COR-L47 (cell line): ENCODE measurements at places on chromosomes 7 and 10.

DNA sequence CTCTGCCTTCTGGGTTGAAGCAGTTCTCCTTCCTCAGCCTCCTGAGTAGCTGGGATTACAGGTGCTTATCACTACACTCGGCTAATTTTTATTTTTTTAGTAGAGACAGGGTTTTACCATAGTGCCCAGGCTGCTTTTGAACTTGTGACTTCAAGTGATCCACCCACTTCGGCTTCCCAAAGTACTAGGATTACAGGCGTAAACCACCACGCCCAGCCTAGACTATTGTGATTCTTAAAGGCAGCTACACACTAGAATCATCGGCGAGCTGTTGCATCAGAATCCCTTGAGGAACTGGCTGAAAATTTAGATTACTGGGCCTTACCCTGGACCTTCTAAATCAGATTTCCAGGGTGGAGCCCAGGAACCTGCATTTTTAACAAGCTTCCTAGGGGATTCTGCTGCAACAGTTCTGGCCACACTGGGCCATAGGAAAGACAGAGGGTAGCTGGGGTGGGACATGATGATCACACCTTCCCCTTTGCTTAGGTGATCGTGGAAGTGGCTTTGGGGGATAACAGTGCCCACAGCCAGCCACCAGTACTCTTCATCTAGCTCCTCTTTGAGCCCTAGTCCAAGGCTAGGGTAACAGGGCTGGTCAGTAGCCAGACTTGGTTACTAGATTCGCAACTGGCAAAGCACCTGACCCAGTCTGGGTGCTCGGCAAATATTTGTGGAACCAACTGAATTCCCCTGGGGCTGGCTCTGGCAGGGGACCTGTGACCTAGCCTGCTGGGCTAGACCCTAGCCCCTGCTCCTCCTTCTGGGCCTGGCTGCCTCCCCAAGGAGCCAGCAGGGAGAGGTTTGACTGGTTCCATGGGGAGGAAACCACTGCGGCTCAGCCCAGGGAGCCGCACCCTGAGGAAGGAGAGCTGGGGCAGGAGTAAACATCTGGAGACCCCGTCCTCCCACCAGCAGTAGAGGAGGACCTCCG is 67.1 kb upstream of the DUSP5 start:
- no peak for DNase-seq

GRCh38 chr10:124072541-124072940 is 20.9 kb downstream of the CHST15 start:
- DNase-seq: no peak

DNA sequence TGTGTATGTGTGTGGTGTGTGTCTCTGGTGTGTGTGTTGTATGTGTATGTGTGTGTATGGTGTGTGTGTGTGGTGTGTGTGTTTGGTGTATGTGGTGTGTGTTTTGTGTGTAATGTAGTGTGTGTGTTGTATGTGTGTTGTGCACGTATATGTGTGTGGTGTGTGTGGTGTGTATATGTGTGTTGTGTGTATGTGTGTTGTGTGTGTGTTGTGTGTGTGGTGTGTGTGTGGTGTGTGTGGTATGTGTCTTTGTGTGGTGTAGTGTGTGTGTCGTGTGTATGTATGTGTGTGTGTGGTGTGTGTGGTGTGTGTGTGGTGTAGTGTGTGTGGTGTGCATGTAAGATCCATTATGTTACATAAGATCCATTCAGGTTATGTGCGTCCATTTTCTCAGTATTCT is 21.9 kb upstream of the VIPR2 start:
- no peak for DNase-seq

- no peak for DNase-seq
Measured at GRCh38 chr7:132964876-132965275, 117.0 kb downstream of the CHCHD3 start.

DNA sequence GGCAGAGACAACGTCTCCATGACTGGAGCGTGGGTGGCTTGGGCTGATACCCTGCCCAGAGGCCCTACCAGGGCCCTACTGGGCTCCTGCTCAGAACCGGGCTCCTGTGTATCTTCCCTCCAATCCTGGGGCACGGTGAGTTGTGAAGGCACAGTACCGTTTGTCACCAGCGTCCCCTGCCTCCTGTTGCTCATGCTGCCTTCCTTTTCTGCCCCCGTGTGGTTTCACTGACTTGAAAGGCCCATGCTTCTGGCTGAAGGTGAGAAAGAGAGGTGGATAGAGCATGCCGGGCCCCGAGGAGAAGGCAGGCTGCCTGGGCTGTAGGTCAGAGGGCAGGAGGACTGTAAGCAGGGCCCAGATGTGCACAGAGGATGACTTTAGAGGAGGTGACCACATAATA is 9.1 kb upstream of the DMBT1 start:
- DNase-seq: no peak

- DNase-seq: peak; percentile 24
Measured at GRCh38 chr10:115092555-115093285, 445 bp upstream of the ATRNL1 start.

DNA sequence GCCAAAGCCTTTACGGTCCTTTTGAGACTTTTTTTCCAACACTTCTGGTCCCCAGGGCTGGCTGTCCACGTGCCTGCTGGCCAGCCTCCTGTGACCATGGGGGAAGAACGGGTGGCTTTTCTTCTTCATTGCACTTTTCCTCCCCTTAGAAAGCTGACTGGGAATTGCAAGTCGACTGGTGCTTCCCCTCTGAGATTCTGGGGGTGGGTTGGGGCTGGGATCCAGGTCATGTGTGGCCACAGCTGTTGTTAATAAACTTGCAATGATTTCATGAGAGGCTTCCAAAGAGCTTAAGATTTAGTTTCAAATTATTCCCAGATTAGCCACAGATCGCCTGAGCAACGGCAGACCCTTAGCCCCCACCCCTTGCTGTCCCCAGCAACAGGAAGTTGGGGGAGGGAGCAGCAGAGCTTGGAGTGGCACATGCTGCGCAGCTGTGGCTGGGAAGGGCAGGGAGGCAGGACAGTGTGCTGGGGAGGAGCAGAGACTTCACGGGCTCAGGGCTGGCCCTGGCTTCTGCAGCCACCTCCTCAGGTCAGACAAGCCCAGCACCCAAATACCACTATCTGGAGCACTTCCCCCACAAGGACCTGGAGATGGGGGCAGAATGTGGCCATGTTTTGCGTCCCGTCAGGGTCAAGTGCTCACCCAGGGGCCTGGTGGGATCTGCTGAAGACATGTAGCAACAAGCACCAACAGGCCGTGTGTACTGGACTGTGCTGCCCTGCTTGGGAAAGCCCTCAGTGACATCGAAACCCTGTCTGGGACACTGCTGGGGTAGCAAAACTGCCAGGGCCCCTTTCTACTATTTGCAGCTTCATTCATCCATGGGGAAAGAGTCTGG is 147.1 kb downstream of the RNF216 start:
- DNase-seq: peak; percentile 76

DNA sequence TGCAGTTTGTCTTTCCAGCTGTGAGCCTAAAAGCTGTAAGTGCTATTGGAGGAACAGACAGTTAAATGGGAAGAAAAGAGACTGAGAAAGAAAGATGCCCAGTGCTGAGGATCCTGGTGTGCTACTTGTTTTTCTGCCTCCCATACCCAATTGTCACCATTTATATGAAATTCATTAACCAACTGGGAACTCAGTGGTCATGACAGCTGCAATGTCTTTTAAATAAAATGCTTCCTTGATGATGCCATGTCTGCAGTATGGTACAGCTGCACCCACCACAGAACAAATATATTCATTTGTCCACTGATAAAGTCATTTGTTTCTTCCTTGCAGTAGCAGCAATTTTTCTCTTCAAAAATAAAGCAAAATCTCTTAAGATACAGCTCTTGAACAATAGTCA is 15.6 kb upstream of the RTKN2 start:
- no peak for DNase-seq

DNA sequence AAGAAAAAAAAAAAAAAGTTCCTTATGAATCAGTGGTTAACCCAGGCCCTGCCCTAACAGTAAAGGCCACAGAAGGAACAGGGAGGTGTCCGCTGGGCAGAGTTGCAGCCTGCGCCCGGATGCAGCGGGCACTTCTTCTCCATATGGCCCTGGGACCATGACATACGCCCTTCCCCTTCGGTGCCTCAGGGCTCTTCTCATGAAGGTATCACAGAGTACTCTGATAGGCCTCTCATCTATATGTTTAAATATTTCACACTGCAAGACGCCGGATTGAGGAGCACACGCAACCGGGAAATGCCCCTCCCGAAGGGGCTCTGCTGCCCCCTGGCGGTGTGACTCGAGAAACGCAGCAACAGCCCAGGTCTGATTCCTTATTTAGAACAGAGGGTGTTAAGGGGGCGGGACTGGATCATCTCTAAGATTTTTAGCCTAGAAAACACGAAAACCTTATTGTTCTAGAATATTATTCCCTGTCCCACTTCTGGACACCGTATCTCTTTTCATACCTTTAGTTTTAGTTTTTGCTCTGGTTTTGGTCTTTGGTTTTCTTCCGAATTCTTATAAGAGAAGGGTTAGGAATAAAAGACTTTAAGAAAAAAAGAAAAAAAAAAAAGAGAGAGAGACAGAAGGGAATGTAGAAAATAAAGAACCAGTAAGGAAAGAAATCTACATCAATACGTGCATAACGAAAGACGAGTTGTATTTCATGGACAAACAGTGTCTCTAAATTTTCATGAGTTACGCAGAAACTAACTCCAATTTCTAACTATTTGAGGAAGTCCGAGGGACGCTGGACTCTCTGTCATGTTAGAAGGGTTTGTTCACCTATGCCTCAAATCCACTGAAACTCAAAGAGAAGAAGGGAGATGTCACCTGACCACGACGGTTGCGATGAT is 12.0 kb downstream of the DAGLB start:
- DNase-seq: peak; percentile 52

- no peak for DNase-seq
Measured at GRCh38 chr10:28181478-28182096, 121.3 kb downstream of the MPP7 start.

DNA sequence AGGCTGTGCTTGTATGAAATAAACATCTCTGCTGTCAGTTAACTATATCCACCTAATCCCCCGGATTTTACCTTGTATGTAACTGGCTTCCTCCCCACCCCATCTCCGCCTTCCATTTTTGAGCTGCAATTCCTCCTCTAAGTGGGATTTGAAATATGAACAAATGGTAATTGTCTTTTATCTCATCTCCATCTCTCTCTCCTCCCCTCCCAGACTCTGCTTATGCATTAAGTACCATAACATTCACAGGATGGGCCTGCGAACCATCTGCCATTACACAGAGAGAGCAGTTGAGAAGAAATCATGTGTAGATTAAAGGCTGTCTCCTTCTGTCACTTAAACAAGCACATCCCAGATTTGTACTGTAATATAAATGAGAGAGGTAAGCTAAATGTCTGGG is 1169.9 kb downstream of the TYW1 start:
- DNase-seq: no peak

DNA sequence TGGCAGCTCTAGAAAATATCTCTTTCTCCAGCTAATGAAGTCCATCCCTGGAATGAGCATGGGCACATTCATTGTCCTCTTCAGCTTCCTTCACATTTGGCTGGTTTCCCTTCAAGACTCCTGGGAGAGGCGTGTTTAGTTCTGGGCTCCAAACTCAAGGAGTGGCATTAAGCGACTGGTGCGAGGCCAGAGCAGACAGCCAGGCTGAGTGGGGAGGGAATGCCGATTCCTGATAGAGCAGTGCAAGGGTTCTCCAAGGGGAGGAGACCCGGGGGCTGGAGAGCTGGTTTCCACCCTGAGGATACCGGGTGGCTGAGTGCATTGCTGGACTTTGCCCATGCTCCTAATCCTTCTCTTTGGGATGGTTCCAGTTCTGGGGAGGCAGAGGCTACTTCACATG is 372.1 kb downstream of the RPS24 start:
- no peak for DNase-seq

DNA sequence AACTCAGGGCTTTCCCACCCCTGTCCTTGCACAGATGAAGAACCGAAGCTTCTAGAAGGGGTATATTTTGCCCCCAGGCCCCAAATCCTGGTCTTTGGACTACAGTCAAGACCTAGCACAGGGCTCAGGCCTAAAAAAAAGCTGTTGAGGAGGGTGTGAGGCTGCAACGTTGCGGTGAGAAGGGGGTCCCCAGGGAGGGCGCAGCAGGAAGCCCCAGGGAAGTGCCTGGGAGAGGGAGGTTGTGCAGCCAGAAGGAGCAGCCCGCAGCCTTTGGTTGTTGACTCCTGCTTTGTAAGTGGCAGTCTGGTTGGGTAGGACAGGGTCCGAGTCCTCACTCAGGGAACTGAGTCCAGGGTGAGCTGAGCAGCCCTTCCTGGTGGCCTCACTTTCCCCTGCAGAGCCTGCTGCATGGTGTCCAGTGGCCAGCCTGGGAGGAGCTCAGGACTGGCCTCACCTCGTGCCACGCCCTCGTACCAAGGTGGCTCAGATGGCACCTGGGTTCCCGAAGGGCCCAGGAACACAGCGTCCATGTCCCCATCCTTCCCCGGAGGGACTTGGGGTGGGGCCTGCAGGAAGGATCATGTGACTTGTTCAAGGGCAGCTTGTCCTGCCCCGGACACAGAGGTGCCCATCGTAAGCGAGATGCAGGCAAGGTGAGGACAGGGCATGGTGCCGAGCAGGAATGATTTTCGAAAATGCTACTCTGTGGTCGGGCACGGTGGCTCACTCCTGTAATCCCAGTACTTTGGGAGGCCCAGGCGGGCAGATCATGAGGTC is 166.4 kb upstream of the TNRC18 start:
- DNase-seq: no peak

GRCh38 chr10:18743926-18744325 is 84.7 kb downstream of the ARL5B start:
- DNase-seq: no peak

DNA sequence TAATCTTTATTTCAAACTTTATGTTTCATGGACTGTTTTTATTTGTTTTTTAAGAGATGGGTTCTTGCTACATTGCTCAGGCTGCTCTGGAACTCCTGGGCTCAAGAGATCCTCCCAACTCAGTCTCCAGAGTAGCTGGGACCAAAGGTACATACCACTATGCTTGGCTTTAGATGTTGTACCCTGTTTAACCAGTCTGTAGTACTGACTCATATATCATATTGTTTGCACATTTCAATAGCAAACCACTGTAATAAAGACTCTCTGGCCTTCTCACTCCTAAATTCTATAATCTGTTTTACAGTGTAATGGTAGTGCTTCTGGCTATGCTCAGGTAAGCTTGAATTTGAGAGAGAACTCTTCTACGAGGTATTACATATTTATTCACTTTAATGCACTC is 413.6 kb upstream of the PCDH15 start:
- no peak for DNase-seq

- no peak for DNase-seq
Measured at GRCh38 chr10:42864575-42864974, 82.0 kb downstream of the BMS1 start.
